ENCODE measurements at places on chromosomes 3 and 15.

DNA sequence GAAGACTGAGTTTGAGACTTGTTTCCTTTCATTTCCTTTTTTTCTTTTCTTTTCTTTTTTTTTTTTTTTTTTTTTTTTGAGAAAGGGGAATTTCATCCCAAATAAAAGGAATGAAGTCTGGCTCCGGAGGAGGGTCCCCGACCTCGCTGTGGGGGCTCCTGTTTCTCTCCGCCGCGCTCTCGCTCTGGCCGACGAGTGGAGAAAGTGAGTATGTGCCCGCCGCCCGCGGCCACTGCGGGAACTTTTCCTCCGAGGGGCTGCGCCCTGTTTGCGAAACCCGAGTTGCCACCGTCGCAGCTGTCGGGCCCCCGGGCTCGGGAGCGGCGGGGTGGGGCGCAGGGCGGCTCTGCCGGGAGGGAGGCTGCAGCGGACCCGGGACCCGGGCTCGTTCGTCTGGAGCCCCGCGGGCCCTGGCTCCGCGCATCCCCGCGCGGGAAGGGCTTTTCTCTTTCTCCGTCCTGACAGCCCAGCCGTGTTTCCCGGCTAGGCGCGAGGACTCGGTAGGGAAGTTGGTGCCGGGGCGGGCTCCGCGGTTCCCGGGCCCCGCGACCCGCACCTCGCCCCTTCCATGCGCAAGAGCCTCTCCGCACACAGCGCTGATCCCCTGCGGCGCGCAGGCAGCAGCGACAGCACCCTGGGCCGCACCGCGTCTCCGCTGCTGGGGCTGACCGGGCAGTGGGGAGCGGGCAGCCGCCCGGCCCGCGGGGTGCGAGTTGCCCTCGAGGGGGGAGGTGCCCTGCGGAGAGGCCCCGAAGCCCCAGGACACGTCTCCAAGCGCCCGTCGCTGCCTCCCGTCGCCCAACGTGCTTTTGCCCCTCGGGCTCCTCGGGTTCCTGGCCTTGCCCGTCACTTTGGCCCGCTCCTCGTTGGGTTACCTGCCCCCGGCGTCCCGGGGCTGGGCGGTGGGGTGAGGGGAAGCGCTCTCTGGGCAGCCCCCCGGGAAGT lies 1.4 kb downstream of the IGF1R start:
- peak; percentile 63 for DNase-seq

GRCh38 chr3:38645601-38646000 lies 3.9 kb downstream of the SCN5A start:
- no peak for DNase-seq

- no peak for DNase-seq
These were observed 34.3 kb downstream of the MYO1E start for GRCh38 chr15:59338414-59338813.

- peak; percentile 77 for DNase-seq
These were observed 40.8 kb downstream of the EOMES start for GRCh38 chr3:27681249-27681748.

DNA sequence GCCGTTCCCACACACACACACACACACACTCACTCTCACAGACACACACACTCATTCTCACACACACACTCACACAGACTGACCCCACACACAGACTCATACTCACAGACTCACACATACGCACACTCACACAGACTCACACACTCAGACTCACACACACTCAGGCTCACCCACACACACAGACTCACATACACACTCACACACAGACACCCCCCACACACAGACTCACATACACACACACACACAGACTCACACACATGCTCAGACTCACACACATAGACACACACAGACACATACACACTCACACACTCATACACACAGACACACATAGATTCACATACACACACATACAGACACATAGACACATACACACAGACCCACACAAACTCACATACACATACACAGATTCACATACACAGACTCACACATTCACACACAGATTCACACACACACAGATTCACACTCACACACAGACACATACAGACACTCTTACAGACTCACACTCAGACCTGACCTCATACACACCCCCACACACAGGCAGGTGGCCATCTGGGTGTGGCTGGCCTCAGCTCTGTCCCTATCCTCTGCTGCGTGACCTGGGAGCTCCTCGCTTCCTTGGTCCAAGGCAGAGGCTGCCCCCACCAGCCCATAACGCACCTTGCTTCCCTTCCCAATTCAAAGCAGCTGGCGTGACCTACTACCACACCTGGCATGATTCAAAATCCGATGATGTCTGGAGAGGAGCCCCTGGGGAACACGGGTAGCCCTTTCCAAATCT lies 1.9 kb downstream of the C3orf22 start:
- peak; percentile 3 for DNase-seq

DNA sequence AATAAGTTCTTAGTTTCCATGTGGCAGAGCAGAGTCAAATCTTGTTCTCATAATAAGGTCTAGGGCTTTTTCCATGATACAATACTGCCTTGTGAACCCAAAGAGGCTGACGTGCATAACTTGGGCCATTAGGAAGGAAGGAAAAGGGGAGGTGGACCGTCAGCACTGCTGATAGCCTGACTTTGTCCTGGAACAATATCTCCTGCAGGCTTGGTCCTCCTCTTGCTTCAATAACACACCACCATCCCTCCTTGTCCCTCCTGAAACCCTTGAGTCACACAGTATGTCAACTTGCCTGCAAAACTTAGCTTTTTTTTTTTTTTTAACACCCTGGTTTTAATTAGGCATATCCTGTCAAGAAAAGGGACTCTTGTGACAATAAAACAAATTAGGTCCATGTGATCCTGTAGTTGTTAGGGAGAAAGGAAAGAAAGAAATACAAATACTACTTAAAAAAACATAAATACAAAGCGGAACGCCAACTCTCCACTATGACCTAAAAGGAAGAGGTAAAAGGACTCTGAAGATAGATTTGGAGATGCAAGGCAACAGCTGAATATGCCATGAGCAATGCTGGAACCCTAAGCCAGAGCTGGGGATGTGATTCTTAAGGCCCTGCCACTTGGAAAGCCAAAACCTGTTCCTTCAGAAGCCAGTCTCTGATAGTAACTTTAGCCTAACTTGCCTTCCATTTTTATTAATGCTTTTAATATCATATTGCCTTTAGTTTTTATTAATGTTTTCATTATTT lies 67.0 kb downstream of the WWTR1 start:
- no peak for DNase-seq

DNA sequence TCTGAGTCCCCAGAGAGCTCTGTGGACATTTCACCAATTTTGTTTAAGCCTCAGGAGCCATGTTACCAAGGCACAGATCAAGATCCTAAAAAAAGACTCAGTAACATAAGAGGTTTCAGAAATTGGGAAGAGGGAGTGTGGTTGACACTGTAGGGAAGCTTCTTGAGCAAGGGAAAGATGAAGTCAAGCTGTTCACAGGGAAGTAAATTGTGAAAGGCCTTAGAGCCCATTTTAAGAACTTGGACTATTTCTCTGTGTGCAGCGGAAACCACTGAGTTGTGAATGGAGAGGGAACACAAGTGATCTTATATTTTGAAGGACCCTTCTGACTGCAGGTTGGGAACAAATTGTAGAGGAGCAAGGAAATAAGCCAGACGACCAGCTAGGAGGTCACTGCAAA lies 18.7 kb downstream of the BCL2A1 start:
- no peak for DNase-seq

DNA sequence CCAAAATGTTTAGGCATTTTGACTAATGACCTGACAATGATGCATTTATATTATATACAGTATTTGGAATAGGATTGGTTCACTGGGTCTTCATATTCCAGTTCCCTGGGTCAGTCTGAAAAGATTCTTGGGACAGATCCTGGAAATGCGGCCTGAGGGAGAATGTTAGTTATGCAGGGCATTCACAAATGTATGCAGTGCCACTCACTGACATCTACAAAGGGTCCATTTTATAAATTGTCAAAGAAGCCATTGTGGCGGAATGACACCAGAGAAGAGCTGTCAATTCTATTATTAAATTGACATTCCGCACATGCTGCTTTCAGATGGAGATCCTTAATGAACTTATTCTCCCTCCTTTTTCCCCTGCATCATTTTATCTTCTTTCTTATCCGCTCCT lies 176.6 kb downstream of the VGLL3 start:
- no peak for DNase-seq

DNA sequence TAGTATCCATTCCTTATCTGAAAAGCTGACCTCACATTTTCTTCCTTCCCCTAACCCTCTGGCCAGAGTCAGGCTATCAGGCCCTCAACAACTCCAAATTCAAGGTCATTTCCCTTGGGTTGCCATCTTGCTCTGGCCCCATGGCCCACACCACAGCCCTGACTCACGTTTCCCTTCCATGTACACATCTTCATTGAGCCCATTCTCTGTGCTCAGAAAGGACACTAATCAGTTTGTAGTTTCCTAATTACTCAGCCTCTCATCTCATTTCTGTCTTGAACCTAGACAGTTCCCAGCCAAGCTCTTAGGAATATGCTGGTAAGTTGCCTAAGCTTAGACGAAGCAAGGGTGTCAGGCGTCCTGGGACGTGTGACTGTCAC lies 14.9 kb downstream of the TGM5 start:
- DNase-seq = no peak

GRCh38 chr3:64093825-64094712 lies 70.8 kb upstream of the PSMD6 start:
- no peak for DNase-seq

- DNase-seq = peak; percentile 73
These were observed 14.2 kb downstream of the LRIG1 start for GRCh38 chr3:66486646-66487045.

DNA sequence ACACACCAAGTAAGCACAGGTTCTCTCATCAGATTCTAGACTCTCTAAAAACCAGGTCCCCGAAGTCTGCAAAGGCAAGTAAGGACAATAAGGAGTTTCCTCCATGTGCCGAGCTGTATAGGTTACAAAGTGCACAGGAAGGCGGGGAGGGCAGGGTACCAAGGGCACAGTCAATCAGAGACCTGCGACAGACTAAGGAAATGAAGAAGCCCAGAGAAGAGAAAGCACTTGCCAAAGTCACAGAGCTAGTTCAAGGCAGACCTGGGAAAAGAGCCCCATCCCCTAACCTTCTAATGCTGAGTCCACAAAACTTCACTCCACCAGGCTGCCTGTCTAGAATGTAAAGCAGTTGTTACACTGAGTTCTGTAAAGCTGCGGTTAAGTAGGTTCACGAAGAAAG lies 1.7 kb downstream of the SEC13 start:
- no peak for DNase-seq

DNA sequence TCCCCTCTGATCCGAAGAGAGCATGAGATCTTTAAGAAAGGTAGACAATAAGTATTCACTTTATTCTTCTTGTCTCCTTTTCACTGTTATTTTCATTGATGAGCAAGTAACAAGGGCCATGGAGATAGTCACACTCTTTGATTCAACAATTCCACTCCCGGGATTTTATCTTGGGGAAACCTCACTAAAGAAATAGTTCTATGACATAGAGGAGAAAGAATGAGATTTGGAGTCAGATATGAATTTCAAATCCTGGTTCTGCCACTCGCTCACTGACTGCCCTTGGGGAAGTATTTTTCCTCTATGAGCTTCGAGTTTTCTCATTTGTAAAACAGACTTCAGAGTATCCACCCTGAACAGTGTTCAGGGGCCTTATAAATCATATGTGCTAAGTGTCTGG lies 514.6 kb downstream of the NLGN1 start:
- peak; percentile 17 for DNase-seq

DNA sequence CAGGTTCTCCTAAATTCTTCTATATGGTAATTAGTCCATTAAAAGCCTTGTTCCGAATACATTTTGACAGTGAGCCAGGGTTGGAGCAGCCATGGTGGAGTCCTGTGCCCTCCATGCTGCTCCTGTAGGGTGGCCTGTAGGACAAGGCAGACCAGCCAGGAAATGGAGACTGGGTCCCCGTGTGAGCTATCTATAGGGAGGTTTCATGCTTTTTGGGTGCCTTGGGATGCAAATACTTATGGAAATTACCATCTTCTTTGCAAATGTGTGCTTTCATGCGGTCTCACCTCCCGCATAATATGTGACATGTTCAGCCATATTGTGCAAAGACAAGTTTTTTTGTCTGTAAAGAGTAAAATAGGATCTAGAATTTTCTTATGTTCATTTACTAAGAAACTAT lies 58.0 kb upstream of the FURIN start:
- no peak for DNase-seq

DNA sequence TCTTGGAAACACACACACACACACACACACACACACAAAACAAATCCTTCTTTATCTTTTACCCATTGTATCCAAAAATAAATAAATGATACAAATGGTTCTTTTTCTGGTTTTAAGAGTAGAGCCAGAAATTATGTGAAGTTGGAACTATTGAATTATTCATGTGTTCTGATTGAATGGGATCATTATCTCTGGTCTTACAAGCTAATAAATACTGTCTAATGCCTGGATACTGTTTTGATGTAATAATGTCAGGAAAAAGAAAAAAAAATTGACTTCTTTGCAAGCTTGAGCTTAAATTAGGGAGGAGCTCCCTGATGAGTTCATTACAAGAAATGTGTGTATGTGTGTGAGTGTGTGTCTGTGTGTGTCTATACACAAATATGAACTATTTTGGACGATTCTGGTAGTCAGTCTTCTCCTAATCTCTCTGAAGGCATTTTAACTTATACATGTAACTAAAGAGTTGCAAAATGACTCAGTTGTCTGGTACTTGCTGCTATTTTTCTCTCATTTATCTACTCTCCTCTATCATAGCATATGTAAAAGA lies 507.2 kb upstream of the AGTR1 start:
- no peak for DNase-seq

DNA sequence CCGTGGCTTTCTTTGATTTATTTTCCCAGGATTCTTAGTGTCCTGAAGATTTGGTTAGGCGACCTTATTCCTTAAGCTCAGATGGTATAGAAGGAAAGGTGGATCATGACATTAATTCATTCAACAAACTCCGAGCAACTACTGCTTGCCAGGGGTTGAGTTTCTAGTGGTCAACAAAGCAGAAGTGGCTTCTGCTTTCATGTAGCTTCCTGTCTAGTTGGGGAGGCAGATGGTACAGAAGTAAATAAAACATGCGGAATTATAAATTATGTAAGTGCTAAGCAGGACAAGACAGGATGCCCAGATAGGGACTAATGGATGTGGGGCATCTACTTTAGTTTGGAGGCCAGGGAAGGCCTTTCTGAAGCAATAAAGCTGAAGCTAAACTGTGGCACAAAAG lies 15.6 kb downstream of the EEFSEC start:
- DNase-seq = no peak
